Esophagus squamous epithelium (tissue), 5 donors: ENCODE measurements at places on chromosomes 4 and X.

DNA sequence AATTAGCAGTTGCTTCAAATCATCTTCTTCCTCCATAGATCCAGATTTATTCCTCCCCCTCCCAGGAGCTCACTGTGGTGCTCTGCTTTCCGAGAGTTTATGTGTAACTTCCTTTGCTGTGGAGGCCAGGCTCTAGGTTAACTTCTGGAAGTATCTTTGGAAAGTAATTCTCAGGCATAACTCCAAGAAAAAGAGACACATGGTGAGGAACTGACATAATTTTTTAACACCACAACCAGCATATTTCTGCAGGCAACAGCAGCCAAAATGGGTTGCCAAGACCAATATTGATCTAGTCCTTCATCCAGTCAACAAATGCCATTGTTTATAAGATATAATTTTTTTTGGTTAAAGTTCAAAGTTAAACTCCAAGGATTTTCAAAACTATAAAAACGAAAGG is 114.5 kb upstream of the RBPJ start:
- DNase-seq, result no peak

DNA sequence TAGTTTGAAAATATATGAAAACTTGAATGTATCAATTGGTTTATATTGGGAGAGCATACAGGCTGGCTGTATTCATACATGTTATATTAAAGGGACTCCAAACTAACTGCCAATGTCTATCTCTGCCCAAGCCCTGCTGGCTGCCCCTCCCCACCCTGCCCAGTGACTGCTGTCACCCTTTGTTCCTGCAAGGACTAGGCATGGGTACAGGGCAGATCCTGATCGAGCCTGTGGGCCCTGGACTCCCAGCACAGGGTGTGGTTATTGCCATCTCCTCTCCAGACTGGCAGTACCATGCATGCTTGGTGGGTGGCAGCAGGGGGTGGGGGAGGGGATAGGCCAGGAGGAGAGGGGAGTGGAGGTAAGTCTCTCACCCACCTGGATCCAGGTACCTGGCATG is 167.5 kb upstream of the RASGEF1B start:
- DNase-seq, result no peak

DNA sequence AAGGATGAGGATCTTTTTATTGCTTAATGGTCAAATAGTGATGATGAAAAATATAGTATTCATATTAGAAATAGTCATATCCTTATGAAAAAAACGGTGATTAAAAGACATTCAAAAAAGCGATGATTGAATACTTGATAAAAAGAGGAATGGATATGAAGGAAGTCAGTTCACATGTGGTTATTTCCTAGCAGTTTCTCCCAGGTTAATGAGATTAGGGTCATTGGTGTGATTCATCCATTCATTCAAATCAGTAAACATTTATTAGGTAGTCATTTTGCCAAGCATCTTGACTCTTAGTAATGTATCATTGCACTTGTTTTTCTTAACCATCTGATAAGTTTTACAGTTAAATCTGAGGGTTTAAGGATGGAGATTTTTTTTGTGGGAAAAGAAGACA is 294.1 kb downstream of the ARHGAP24 start:
- no peak for DNase-seq

DNA sequence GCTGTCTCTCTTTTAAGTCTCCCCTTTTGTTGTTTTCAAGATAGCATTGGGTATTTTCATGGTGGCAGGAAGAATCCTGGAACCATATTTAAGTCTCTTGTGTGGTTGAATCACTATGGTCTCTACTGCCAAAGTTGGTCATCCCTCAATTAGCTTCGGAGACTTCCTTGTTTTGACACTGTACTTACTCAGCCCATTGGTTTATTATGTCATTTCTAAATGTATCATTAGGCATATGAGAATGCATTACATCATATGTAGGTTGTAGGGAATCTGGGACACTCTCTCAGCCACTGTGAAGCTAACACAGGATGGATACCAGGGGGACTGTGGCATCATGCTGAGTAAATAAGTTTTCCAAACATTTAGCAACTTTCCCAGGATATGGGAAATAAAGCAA is 211.8 kb downstream of the DTHD1 start:
- DNase-seq, result no peak
